Liver (tissue), 10 donors: ENCODE measurements at places on chromosomes 13 and 19.

DNA sequence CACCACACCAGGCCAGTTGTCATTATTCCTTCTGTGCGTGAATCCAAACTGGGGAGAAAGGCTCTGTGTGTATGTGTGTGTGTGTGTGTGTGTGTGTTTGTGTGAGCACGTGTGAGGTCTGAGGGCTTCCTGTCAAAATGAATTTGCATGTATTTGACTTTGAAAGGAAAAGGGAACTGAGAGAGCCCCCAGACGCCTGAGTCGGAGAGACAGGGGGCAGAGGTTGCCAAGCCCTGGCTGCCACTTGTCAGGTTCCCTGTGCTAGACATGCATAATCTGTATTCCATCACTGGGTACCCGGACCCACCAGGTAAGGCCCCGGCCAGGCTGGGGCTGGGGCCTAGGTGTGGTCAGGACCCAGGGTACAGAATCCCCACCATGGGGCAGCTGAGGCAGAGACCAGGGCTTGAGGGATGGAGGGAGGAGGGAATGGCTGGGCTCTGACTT is at the start of gene CLEC17A:
CLEC17A (plus strand) TSS at position 191 of the 447 bp plus-strand sequence; CDS start at position 268, 77 bp downstream.
- DNase-seq, result no peak

GRCh38 chr13:60137911-60138560 is 25.7 kb downstream of the DIAPH3 start:
- DNase-seq, result no peak

DNA sequence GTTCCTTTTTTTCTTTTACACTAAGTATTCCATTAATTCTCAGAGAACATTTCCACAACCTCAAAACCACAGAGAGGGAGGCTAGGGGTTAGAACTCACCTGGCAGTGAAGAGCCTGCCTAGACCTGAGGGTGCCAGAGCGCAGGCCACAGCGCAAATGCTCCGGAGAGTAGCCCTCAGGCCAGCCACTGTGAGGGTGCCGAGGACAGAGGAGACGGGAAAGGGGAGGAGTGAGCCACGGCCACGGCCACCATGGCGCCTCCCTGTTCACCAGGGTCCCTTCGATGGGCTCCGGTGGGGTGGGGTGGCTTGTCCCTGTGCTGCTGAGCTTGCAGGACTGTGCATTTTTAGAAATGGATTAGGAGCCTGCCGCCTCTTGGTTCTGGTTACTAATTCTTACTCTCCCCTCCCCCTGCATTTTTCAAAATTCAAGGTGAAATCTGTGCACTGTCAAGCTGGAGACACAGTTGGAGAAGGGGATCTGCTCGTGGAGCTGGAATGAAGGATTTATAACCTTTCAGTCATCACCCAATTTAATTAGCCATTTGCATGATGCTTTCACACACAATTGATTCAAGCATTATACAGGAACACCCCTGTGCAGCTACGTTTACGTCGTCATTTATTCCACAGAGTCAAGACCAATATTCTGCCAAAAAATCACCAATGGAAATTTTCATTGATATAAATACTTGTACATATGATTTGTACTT is 58.8 kb downstream of the GGACT start:
- no peak for DNase-seq

GRCh38 chr13:23695711-23696464 is 125.7 kb downstream of the TNFRSF19 start:
- DNase-seq, result peak; percentile 62

DNA sequence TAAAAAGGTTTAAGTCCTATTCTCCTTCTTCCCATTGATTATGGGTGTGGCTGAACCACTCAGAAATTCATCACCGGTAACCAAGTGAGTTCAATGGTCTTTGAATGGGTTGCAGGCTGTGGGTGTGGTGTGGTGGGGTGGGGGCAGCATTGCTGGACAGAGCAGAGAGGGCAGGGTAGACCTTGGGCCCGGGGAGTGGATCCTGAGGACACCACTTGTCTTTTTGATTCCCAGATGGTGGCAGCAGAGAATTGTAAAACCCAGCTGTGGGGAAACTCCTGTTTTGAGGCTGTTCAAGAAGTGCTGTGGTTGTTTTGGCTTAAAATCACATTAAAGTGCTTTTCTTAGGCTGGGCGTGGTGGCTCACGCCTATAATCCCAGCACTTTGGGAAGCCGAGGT is 45.8 kb upstream of the RGCC start:
- no peak for DNase-seq

- no peak for DNase-seq
Observed at GRCh38 chr13:87052731-87053130, 618.4 kb upstream of the SLITRK5 start.
